Activated gamma-delta T cell treated with Interleukin-2 at 50 U/mL for 16 hours (primary cell): ENCODE measurements at places on chromosomes 3 and 15.
A peak's percentile ranks its signal among the peaks of the same experiment; 100 is the strongest.

DNA sequence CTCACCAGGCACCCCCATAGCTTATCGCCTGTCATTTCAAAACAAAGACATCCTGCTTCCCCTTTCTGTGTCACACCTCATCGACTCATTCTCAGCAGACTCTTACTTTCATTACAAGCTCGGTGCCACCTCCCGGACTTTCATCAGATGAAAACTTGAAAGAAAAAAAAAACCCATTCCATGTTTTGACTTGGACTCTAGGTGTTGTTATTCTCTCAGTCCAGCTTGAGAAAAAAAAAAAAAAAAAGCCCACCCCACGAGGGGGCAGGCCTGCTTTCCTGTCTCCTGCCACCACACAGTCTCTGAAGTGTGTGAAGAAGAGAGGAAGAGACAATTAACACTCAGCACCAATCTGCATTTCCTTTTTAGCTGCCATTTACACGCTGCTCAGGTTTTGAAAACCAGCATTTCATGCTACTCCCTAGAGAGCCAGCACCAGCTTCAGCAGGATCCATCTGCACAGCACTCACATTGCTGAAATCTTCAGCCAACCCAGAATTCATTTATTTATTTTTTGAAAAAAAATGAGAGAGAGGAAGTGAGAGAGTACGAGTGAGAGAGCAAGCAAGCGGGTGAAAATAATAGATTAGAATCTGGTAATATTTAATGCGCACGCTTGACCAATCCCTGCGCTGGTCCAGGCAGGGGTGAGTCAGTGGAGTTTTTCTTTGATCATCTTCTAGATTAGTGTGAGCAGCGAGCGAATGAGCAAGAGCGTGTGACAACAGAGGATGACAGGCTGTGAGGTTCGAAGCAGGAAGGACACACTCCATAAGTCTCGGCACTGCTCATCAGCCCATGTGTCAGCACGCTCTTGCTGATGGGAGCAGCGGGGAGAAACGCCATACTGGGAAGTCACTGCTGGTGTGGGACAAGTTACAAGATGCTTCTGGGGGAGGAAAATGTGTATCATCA lies 23.5 kb downstream of the ZNF80 start:
- peak; percentile 63 for DNase-seq

DNA sequence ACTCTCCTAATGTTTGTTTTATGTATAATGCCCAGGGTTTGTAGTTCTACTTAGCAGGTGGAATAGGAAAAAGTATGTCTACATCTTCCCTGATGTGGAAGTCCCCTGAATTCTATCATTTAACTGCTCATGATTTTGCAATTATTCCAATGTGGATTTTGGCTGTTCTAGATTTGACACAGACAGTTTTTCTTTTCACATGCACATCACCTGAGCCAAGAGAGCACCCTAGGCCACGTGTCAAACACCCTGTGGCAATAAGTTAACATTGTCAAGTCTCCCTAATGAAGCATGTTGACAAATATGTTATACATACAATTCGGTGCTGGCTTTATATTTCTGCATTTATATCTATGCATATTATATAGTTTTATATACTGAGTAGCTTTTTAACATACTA lies 70.0 kb upstream of the SUCLG2 start:
- no peak for DNase-seq

DNA sequence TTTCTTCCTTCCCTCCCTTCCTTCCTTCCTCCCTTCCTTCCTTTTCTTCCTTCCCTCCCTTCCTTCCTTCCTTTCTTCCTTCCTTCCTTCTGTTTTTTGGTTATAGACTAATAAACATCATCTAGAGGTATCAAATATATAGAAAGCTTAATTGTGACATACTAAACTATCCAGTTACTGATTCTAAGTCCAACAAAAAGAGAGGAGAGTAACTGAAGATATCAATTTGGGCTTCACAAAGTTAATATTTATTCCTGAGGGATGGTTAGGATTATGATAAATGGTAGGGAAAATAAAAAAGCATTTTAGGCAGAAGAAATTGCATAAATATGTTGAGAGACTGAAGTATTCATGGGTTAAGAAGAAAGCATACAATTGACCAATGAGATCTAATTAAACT lies 7.8 kb upstream of the CLDN16 start:
- no peak for DNase-seq

- no peak for DNase-seq
These were observed 16.7 kb upstream of the PPP1R2 start for GRCh38 chr3:195559723-195560409.

- no peak for DNase-seq
These were observed 311.7 kb upstream of the SEMA6D start for GRCh38 chr15:47405365-47406162.
